ENCODE measurements at places on chromosomes 5 and 9. TPM values are rescaled to one million over a fixed set of nuclear protein-coding genes. Genes with fewer than 3 reads are reported as not detected.

- no peaks in the 10 kb centered on the region for H3K36me3 ChIP-seq
- no peaks in the 10 kb centered on the region for H3K27me3 ChIP-seq
- H3K4me3 ChIP-seq = no peak overlapping the region
- no peak overlapping the region for H3K27ac ChIP-seq
- DNase-seq = no peak
Observed at GRCh38 chr5:22850981-22851380, 2.2 kb downstream of the CDH12 start.

DNA sequence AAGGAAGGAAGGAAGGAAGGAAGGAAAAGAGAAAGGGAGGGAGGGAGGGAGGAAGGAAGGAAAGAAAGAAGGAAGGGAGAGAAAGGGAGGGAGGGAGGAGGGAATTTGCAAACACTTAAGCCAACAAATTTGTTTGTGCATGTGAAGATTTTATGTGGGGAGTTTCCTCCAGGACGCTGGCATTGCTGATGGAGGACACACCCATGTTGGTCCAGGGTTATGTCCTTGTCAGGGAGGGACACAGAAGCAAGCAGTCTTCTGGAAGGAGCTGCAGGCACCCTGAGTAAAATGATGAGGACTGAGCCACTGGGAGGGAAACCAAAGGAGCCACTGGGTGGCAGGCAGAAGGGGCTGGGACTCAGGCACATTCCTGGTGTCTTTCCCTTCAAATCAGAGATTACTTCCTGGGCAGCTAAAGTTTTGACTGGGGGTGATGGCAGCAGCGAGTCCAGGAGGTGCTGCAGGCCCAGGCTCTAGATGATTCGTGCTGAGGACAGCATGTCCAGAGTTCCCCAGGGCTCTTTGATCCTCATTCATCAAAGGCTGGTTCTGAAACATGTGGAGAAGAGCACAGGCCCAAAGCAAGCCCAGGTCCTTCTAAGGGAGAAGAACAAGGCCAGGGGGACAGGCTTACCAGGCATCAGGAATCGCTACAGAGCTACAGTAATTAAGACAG is 109.2 kb downstream of the PAX5 start:
- no peaks in the 10 kb centered on the region for H3K36me3 ChIP-seq
- no peak overlapping the region for H3K27ac ChIP-seq
- DNase-seq = peak; percentile 6
- no peak overlapping the region for H3K4me3 ChIP-seq
- no peaks in the 10 kb centered on the region for H3K4me1 ChIP-seq
- peaks cover 8% of the 10 kb centered on the region for H3K27me3 ChIP-seq

GRCh38 chr5:172837640-172838039 is 3.6 kb downstream of the ERGIC1 start:
- H3K27ac ChIP-seq = peak overlapping the region; percentile 96
- H3K27me3 ChIP-seq = no peaks in the 10 kb centered on the region
- no peaks in the 10 kb centered on the region for H3K36me3 ChIP-seq
- H3K4me1 ChIP-seq = peaks cover 58% of the 10 kb centered on the region
- peak; percentile 90 for DNase-seq

LCN15 gene
- not detected for total RNA-seq

- no peaks in the 10 kb centered on the region for H3K4me1 ChIP-seq
- H3K36me3 ChIP-seq = peaks cover 10% of the 10 kb centered on the region
- no peak overlapping the region for H3K27ac ChIP-seq
- DNase-seq = no peak
- H3K27me3 ChIP-seq = no peaks in the 10 kb centered on the region
Observed at GRCh38 chr5:116482394-116482793, 92.2 kb downstream of the SEMA6A start.

DNA sequence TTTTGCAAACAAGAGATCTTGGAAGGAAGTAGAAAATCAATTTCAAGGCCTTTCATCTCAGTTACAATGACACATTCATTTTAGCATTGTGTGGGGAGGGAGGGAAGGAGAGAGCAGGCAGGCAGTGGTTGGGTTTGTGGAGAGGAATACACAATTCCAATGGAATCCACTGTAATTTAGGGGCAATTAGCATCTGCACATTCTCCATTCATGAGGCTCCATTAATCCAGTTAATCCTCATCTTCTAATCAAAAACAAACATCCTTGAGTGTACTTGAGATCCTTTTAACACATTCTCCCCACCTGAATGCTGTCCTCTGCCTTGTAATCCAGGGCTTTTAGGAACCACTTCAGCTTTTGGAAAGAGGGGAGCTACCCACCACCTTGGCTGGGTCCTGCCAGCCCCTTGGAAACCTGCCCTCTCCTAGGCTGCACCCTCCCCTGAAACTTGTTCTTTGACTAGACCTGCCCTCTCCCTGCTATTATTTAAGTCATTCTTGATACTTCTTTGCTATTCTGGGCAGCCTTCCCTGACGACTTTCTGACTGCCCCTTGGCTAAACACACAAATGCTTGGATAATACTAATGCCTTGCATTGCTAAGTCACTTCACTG is 271.2 kb downstream of the SLIT3 start:
- H3K27ac ChIP-seq = no peak overlapping the region
- H3K4me3 ChIP-seq = no peak overlapping the region
- H3K36me3 ChIP-seq = no peaks in the 10 kb centered on the region
- no peaks in the 10 kb centered on the region for H3K27me3 ChIP-seq
- DNase-seq = no peak

CRB2 gene
- total RNA-seq = not detected

FOXD4L4 gene
- total RNA-seq = not detected

ZNF366 gene
- 1.8 TPM for total RNA-seq

DNA sequence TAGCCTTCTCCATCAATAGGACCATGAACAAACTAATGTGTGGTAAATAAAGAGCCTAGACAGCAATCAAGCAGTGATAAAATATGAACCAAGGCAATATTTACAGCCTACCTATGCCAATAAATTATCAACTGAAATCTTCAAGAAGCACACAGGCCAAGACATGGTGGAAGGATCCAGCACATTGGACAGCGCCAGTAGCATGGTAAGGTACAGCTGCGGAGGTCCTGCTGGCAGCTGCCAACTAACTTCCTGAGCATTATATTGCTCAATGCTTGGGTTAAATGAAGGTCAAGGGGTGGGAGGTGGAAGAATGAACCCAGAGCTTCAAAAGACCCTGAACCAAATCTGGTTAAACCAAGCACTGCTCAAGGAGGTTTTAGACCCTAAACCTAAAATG is 16.5 kb upstream of the SPDL1 start:
- no peaks in the 10 kb centered on the region for H3K36me3 ChIP-seq
- H3K4me1 ChIP-seq = no peaks in the 10 kb centered on the region
- H3K4me3 ChIP-seq = no peak overlapping the region
- no peaks in the 10 kb centered on the region for H3K27me3 ChIP-seq
- no peak for DNase-seq

DNA sequence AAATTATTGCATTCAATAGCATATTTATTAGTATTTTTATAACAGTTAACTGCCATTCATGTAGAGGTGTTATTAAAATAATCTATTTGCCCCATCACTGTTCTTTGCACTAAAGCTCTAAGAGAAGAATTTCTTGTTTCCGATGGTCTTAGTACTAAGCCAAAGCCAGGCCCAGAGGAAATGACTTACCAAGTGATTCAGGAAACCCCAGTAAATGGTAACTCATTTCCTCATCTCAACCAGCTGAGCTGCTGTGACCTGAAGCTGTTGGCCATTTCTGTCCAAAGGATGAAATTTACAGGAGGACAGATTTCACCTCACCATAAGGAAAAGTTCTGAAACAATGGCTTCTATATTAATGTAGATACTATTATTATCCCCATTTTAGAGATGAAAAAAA is 117.0 kb downstream of the PIK3R1 start:
- H3K27me3 ChIP-seq = no peaks in the 10 kb centered on the region
- no peak overlapping the region for H3K27ac ChIP-seq
- no peaks in the 10 kb centered on the region for H3K36me3 ChIP-seq
- no peak overlapping the region for H3K4me3 ChIP-seq
- DNase-seq = no peak

DNA sequence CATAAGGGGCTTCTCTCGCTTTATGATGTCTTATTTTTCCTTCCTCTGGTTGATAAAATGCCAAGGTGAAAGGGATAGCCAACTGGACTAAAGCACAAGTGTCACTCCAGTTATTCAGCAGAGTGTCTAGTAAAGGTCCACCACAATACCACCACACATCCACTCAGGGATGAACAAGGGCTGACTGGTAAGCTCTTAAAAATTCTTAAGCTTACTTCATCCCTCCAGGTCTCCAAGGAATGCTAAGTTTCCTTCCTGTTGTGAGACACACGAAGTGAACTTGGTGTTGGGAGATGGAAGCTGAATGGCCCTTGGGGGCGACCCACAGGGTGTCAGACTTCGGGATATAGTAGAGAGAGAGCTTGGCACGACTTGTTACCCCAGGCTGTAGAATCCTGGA is 3.2 kb upstream of the HMGCS1 start:
- no peaks in the 10 kb centered on the region for H3K27me3 ChIP-seq
- H3K36me3 ChIP-seq = no peaks in the 10 kb centered on the region
- H3K27ac ChIP-seq = no peak overlapping the region
- no peak overlapping the region for H3K4me3 ChIP-seq

PCDHGA11 gene
- 6.1 TPM for total RNA-seq

ASPN gene
- total RNA-seq = 16.6 TPM

DNA sequence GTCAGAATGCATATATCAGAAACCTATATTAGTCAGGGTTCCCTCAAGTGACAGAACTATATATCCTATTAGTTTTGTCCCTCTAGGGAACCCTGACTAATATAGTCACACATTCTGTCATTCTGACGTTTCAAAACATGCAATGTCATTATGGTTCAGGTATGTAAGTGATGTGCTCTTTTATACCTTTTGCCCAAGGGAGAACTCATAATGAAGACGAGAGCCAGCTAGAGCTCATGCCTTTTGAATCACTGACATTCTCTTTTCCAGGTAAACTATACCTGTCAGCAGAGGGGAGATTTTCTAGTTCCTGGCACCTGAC is 576.7 kb downstream of the LRRC70 start:
- no peak overlapping the region for H3K27ac ChIP-seq
- H3K4me3 ChIP-seq = no peak overlapping the region
- H3K4me1 ChIP-seq = no peaks in the 10 kb centered on the region

- DNase-seq = no peak
- H3K36me3 ChIP-seq = no peaks in the 10 kb centered on the region
- no peak overlapping the region for H3K4me3 ChIP-seq
- peaks cover 40% of the 10 kb centered on the region for H3K4me1 ChIP-seq
- no peaks in the 10 kb centered on the region for H3K27me3 ChIP-seq
Observed at GRCh38 chr9:94904806-94905205, 178.3 kb downstream of the AOPEP start.

DNA sequence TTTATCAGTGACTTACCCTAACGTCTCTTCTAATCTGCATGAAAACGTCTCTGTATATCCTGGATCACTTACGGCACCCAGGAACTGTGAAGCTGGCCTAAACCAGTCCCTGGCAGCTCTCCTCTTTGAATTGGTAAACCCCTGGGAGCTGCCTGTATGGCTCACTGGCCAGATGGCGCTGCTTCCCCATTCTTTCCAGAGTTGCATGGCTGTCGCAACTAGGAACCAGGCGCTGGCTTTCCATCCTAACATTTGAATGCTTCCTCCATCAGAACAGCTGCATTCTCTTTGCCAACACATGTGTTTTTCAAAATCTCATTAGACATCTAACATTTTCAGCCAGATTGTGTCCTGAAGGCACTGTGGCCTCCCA is 8.0 kb upstream of the PCA3 start:
- H3K27ac ChIP-seq = no peak overlapping the region
- H3K36me3 ChIP-seq = peaks cover 38% of the 10 kb centered on the region
- peaks cover 22% of the 10 kb centered on the region for H3K4me1 ChIP-seq
- no peak overlapping the region for H3K4me3 ChIP-seq

DNA sequence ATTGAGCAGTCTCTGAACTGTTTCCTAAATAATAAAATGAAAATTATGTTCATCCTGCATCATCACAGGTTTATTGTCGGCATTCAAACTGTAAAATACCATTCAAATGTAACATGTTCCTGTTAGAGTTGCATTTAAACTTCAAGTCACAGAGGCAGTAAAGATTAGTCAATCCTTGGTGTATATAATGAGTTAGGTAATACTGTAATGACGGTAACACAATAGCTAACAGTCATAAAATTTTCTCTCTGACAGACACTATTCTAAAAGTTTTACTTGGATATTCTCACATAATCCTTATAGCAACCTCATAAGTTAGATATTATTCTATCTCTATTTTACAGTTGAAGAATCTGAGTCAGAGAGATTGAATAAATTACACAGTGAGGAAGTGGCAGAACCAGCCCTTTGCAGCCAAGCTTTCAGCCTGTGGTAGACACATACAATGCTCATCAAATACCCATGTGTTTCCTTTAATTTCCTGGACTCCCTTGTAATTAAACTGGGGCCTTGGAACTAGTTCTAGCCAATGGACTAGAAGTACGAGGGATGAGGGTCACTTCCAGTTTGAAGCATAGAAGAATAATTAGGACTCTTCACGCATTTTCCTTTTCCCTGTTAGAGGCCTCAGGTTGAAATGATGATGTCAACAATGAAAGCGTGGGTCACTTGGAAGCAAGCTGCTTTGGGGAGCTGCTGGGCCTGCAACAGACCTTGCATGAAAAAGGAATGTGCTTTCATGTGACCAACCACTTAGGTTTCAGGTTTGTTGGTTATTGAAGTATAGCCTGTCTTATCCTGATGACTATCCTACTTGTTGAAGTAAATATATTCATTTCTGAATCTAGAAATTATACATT is 12.3 kb upstream of the CAST start:
- no peak overlapping the region for H3K4me3 ChIP-seq
- H3K27me3 ChIP-seq = no peaks in the 10 kb centered on the region
- H3K36me3 ChIP-seq = no peaks in the 10 kb centered on the region
- no peak for DNase-seq
- H3K4me1 ChIP-seq = no peaks in the 10 kb centered on the region

CNTNAP3B gene
- total RNA-seq = 40.8 TPM

SNCB gene
- total RNA-seq = not detected

LCN2 gene
- total RNA-seq = not detected

GRCh38 chr5:175795959-175796358 is 75.4 kb upstream of the CPLX2 start:
- DNase-seq = no peak
- H3K27ac ChIP-seq = no peak overlapping the region
- H3K4me1 ChIP-seq = peaks cover 11% of the 10 kb centered on the region
- no peaks in the 10 kb centered on the region for H3K36me3 ChIP-seq
- H3K4me3 ChIP-seq = no peak overlapping the region

SLC25A46 gene
- total RNA-seq = 71.7 TPM

GRCh38 chr5:157540707-157541446 is 34.7 kb downstream of the ADAM19 start:
- peak; percentile 82 for DNase-seq
- H3K4me3 ChIP-seq = peak overlapping the region; percentile 0
- H3K4me1 ChIP-seq = no peaks in the 10 kb centered on the region
- peak overlapping the region; percentile 95 for H3K27ac ChIP-seq
- H3K27me3 ChIP-seq = no peaks in the 10 kb centered on the region

DNA sequence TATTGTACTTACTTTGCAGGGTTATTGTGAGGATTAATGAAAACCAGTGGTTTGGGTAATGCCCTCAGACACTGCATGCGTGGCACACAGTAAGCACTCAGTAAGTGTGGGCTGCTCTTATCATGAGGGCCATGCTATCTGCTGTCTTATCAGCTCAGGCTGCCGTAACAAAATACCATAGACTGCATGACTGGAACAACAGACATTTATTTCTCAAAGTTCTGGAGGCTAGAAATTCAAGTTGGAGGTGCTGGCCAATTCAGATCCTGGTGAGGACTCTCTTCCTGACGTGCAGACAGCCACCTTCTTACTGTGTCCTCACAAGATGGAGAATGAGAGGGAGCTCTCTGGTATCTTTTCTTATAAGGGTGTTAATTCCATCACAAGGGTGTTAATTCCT is 23.9 kb upstream of the SH3PXD2B start:
- no peak overlapping the region for H3K4me3 ChIP-seq
- H3K36me3 ChIP-seq = no peaks in the 10 kb centered on the region
- H3K4me1 ChIP-seq = peaks cover 15% of the 10 kb centered on the region
- no peaks in the 10 kb centered on the region for H3K27me3 ChIP-seq
- no peak overlapping the region for H3K27ac ChIP-seq
- DNase-seq = peak; percentile 13
